ENCODE measurements at places on chromosomes 7 and 10.

GRCh38 chr10:11608159-11609013 lies 3.1 kb downstream of the USP6NL start:
- DNase-seq, result no peak

DNA sequence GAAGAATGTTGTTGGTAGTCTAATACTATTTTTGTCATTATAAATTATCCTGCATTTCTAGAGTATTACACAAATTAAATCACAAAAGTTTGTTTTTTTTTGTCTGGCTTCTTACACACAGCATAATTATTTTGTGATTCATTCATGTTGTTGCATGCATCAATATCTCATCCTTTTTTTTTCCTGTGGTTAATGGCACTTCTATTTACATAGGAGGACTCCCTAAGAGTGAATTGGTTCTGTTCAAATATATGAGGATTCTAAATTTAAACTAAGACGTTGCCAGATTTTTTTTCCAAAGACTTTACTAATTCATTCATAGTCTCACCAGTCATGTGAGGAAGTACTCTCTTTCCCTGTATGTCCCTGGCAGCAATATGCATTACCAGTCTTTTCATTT lies 303.3 kb downstream of the GPR37 start:
- DNase-seq, result no peak

DNA sequence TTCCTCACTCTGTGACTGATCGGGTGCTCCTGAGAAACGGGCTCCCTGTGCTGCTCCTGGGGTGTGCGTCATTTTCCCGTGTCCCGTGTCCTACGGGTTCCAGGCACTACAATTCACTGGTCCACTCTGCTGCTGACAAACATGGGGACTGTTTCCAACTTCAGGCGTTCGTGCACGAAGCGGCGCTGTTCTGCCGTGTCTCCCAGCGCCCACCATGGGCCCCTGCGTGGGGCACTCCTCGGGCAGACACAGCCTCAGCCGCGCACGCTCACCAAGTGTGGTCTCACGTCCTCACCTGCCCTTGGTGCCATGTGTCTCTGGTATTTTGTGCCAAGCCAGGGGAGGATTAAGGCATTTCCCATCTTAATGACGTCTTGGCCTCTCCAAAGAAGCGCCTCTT lies 19.0 kb downstream of the GPR146 start:
- DNase-seq, result no peak

DNA sequence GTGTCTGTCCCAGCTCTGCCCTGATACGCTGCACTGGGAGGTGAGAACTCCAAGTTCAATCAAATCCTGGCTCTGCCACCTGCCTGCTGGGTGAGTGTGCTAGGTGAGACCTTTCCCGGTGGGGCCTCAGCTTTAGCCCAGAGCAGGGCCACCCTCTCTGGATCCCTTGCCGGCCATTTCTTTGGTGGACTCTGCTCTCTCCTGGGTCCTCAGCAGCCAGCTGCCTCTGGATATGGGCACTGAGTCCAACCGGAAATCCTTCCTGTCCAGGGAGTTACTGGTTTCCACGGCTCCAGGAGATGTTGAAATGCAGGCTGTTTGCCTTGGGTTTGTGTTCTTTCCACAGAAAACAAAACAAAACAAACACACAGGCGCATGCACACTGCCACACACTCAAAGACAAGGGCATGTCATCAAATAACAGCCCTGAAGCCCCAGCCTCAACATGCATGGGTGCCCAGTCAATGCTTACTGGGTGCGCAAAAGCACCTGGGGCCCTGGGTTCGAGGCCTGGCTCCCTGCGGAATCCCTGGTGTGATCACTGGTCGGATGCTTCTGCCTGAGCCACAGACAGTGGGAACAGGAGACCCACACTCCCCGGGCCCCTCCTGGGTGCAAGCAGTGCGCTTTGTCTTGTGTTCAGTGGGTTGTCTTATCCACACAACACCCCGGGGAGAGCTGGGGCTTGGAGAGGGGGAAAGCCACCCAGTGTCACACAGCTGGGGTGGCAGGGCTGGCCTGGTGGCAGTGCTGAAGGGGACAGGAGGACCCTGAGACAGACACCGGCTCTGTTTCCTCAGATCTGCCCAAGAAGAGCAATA lies 33.1 kb downstream of the PPIF start:
- no peak for DNase-seq

GRCh38 chr7:155972651-155973390 lies 160.6 kb upstream of the SHH start:
- no peak for DNase-seq

DNA sequence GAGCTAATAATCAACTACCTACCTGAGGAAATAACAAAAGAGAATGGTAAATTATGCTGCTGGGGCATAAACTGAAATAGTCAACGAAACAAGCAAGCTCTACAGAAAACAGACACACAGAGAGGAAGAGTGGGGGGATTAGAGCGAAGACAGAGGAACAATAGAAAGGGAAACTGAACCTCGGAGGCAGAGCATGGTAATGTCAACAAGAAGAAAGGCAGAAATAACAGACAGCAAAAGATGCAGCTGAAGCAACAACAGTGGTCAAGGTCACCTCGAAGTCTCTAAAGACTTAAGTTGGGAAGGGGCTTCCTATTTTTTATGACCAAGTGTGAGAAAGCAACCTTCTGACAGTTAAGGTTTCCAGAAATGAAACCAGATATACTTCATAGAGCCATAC lies 177.0 kb downstream of the ZNF438 start:
- no peak for DNase-seq

GRCh38 chr10:126684171-126684745 lies 13.8 kb upstream of the C10orf90 start:
- DNase-seq, result no peak

GRCh38 chr10:85531706-85532105 lies 834.9 kb downstream of the GRID1 start:
- no peak for DNase-seq

- DNase-seq, result no peak
Observed at GRCh38 chr7:25187932-25188331, 40.4 kb downstream of the NPVF start.

DNA sequence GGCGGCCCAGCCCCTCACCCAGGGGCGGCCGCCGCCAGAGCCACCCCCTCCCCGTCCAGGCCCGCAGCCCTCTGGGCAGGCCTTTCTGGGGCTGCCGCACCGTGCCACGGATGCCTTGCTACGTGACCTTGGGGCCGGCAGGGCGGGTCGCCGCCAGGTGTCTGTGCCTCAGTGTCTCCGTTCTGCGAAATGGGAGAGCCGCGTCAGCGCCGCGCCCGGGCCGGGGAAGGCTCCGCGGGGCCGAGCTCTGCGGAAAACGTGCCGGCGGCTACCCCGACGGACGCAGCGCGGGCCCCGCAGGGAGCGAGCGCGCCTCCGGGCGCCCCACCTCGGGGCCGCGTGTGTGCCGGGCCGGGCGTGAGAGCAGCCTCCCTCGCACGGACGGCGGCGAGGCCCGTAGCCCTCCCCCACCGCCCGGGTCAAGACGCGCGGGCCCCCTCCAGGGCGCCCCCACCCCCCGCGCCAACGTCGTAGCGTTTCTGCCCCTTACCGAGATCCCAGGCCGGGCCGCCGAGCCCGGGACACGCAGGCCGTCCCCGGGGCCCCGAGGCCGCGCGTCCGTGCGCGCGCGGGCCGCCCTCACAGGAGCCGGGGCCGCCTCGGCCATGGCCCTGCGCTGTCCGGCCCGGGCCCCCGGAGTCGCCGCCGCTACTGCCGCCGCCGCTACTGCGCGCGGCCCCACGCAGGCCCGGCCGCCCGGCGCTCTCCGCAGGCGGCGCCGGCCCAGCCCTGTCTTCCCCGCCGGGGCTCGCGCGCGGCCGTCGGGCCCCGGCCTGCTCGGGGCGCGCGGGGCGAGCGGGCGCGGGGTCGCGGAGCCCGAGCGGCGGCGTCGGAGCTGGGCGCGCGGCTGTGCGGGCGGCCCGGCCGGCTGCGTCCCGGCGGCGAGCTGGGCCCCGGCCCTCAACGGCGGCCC lies 1.1 kb downstream of the ZNF777 start:
- peak; percentile 10 for DNase-seq

- DNase-seq, result no peak
Observed at GRCh38 chr10:50540069-50540825, 83.5 kb downstream of the SGMS1 start.

- DNase-seq, result no peak
Observed at GRCh38 chr7:112300831-112301407, 94.4 kb downstream of the ZNF277 start.

DNA sequence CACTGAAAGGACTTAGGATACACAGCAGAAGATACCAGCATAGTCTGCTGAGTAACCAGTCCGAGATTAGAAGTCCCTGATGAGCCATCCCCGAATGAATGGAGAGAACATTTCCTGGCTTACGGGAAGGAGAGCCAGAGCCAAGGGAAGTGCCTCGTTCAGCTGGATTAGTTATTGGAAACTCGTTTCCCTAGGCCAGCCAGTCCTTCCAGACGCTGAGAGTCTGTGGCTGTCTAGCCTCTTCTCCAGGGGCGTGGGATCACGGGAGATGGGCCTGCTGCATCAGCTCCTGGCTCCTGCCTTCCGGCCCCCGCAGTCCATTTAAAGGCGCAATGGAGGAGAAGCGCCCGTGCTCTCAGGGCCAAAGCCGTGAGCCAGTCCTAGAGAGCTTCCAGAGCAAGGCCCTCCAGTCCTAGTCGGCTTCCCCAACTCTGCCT lies 712.8 kb downstream of the PARD3 start:
- no peak for DNase-seq

- DNase-seq, result no peak
Observed at GRCh38 chr7:377080-378040, 87.4 kb downstream of the FOXL3 start.

- DNase-seq, result no peak
Observed at GRCh38 chr7:380139-380485, 90.1 kb downstream of the FOXL3 start.

DNA sequence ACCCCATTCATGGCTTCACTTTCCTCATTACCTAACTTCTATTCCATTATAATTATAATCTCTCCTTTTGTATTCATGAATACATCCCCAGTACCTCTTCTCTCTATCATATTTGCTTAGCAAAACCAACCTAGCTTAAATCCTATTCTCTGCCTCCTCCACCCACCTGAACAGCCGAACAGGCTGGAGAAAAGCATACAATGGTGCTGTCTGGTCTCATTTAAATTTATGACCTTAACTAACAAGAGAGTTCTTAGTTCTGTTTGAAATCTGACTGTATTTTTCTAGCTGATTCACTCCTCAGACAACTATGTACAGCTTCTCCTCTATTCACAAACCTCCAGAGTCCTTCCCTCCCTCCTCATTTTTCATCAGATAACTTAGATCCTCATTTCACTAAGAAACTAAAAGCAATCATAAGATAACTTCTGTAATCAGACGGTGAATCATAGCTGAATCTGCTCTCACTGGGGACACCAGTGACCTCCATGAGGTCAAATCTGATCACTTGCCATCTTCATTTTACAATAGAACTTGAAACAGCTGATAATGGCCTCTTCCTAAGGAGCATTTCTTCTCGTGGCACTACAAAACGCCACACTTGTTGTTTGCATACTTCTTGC lies 233.9 kb upstream of the AOAH start:
- DNase-seq, result no peak

- DNase-seq, result no peak
Observed at GRCh38 chr7:7251742-7252141, 69.4 kb downstream of the C1GALT1 start.

DNA sequence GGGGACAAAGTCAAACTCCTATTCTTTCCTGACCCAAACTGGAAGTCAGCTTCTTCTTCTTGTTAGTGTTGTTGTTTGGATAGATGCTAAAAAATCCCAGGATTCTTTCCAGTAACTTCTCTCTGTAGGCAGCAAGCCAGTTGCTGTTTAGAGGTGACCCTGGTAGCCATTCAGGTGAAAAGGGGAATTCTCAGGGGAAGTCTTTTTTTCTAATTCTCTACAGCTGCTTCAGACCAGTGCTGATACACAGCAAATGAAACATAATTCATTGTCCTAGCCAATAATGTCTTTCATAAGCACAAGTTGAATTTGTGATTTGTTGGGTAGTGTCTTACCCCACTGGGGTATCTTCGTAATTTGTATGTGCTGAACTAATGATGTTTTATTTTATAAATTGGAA lies 357.3 kb downstream of the BBS9 start:
- DNase-seq, result no peak

DNA sequence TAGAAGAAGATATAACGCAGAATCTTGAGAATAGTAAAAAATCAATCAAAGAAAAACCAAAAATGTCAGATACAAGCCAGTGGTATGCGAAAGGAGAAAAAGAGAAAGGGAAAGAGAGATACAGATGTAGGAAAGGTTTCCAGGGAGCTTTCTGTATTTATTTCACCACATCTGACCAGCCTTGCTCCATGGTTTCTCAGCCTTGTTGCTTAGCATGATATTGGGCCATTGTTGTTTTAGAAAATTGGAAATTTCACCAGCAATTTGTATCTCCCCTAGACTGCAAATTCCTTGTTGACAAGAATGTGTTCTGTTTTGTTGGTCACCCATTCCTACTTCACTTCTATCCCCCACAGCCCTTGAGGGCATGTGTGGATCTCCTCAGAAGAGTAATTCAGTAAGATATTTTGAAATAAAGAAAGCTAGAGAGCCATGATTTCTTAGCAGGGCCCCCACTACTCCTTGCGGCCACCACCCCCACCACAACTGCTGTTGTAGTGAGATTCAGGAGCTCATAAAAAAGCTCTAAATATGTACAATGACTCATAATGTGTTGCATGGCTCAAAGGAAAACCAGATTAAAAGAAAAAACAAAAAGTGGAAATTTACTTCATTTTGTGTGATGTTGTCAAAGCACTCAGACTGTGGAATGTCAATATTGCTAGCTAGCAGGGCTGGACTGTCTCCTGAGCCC lies 138.7 kb downstream of the CHRM2 start:
- DNase-seq, result no peak

DNA sequence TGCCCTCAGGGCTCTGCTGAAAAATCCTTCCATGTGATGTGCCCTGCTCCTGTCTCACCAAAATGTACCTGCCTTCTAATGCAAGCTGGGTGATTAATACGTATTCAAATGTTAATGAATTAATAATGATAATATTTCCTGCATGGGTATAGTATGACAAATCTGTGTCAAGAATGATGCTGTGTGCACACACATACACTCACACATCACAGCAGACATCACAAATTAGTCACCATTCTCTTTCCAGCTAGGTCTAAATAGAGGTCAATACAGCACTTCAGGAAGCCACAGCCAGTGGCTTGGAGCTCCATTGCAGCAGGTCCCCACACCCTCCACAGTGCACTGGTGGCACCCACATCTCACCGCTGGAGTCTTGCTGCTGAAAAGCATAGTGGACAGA lies 681.2 kb upstream of the NRP1 start:
- DNase-seq, result no peak

- DNase-seq, result peak; percentile 21
Observed at GRCh38 chr10:43292755-43293676, 26.2 kb upstream of the RASGEF1A start.

DNA sequence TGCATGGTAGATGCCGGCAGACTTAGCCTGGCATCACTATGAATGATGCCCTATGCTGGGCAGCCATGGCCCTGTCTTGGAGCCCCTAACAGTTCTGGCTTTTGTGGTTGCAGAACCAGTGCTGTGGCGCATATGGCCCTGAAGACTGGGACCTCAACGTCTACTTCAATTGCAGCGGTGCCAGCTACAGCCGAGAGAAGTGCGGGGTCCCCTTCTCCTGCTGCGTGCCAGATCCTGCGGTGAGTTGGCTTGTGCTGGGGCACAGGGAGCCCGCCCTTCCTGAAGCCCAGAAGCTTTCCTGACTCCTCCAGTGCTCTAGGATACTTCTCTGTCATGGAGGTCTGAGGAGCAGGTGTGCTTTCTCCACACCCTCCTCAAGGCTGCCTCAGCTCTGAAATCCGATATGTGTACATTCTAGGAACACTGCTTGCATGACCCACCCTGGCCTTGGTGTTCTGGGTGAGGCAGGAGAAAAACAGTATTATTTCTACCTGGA lies 25.6 kb upstream of the SH2D4B start:
- DNase-seq, result no peak

GRCh38 chr7:133314084-133314483 lies 61.2 kb downstream of the EXOC4 start:
- no peak for DNase-seq

- DNase-seq, result no peak
Observed at GRCh38 chr7:74324531-74325209, 35.5 kb downstream of the CLIP2 start.

All from activated CD4-positive, alpha-beta T cell treated with anti-CD3 and anti-CD28 coated beads for 24 hours (primary cell).